ENCODE measurements at places on chromosomes 2 and 18.

DNA sequence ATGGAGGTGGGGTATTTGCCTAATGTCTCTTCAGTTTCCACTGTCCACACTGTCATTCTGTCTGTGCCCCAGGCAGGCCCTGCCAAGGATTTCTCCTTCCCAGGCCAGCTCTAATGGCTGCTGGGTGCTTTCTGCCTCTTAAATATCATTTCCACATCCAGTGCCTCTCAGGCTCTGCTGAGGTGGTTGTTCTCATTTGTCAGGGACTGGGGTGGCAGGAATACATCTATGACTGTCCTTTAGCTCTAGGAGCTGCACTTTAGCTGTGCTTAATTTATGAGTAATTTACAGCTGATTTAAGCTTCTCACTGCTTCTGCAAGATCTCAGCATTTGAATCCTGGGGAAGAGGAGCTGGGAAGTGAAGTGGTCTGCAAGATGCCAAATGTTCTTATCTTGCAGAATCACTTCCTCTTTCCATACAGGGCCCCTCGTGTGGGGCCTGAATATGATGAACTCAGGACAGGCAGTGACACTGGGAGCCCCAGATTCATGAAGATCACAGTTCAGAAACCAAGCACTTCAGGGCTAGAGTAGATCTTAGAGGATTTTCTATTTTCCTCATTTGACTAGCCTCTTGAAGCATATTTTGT lies 150.2 kb downstream of the FSHR start:
- no peak for DNase-seq

DNA sequence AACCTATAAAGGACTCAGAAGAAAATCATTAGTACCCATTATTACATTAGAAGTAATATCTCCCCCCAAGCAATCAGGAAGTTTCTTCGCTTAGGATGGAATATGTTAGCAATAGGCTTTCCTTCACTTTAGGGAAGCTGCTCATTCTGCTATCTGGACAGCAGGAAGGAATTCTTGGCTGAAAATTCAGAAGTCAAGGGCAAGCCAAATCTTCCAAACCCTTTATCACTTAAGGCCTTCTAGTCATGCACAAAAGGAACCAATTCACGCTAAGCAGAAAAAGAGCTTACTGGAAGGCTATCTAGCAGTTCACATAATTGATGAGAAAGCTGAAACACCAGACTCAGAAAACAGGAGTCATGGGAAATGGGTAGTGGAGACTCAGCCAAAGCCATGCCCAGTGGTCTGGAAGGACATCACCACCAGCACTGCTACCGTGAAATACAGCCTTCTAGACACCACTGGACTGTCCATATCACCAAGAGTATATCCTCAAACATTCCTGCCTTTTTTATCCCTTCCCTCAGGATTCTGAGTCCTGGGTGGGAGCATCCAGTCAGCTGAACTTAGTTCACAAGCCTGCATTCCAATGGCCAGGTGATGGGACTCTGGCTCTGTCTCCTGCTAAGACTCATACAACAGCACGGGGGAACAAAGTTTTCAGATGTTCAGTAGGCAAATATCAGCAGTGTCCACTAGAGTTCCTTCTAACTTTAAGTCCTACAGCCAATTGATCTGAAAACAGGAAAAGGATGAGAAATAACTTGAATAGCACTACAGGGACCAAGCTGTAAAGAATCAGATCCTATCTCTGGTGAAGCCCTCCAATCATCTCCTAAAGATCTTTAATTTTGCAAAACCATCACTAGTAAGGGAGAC lies 14.8 kb upstream of the ADAM17 start:
- DNase-seq, result no peak

DNA sequence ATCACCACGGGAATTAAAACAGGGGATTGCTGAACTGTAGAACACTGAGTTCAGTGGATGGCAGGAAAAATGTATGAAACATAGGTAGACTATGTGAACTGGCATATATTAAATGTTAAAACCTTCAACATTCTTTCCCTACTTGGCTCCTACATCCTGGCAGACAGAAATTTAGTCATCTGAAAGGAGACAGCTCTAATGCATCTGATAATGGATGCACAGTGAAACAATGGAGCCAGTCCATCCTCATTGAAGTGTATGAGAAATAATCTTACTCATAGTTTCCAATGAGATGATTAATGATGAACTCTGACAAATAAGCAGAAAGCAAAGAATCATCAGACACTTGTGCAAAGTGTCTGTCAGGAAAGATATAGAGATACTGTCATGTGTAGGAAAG lies 1629.7 kb upstream of the TMEFF2 start:
- DNase-seq, result no peak

GRCh38 chr2:109321570-109321969 lies 192.6 kb downstream of the SH3RF3 start:
- DNase-seq, result peak; percentile 17

GRCh38 chr18:11042247-11042646 lies 107.1 kb downstream of the PIEZO2 start:
- no peak for DNase-seq

DNA sequence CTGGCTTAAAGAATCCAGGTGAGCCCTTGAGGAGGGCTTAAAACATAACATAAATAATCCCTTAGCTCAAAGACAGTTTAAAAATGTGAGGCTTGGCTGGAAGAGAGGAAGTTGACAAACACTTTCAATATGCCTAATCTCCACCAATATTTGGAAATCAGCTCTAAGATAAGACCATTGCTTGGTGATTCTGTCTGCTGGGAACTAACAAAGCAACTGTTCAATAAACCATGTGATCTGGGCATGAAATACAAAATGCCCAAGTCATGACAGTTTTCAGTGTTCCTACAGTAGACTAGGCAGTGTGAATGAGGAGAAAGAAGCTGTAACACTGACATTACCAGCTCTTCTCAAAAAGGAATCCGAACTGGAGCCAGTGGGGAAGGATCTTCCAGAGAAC lies 10.7 kb downstream of the MFF start:
- DNase-seq, result no peak

DNA sequence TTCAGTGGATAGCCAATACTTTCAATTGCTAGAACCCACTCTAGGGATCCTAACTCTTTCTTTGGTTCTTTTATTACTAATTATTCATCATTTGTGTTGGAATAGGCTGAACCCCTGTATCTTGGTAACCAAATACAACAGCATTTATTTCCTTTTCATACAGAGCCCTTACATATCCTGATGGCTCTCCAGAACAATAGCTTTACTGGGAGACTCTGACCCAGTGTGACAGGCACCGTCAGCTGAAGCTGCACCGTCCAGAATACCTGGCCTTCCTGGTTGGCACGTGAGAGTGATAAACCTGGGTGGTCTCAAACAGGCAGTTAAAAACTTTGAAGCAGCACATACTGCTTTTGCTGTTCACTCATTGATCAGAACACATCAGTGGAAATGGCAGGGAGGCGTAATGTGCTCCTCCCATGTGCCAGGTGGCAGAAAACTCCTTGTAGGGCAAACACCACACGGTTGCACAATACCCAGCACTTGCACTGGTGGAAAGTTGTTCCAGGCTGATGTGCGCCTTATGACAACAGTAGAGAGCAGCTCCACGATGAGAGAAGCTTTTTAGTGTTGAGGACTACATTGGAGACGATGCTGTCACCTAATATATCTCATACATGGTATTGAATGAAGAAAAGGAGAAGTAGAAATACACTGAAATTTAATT lies 456.2 kb downstream of the PARD3B start:
- DNase-seq, result no peak

DNA sequence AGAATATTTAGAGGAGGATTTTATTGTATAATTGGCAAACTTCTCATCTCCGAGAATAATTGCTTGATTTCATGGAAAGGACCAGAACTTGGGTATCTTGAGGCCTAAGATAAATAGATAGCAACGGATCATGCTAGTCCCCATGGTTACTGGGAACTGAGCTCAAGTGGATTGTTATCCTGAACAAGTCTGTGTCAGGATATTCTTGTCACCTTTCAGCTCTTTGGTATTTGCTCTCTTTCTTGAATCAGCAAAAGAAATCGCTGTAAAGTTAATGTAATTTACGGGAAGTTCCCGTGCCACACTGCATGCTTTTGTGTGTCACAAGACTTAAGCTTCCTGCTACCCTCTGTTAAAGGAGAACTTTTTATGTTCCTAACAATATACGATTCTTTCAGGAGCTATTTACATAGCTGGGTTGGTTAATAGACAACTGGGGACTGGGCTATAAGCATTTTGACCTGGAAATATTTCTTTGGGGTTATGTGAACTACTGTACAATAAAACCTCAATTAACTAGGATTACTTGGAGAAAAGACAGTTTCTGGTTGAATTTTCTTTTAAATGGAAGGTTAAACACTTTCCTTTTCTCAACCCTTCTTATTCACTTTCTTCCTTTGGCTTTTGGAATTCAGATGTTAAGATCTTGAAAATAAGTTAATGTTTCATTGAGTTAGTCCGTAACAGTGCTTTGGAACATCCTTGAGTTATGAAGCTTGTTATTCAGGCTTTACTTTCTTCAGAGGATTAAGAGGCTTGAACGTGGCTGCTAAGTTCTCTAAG lies 151.2 kb downstream of the FMNL2 start:
- no peak for DNase-seq

GRCh38 chr2:158042245-158042644 lies 59.4 kb upstream of the UPP2 start:
- no peak for DNase-seq

GRCh38 chr18:228586-228985 lies 39.3 kb downstream of the THOC1 start:
- DNase-seq, result no peak

- DNase-seq, result no peak
Measured at GRCh38 chr18:31424383-31424988, 23.1 kb upstream of the DSG3 start.

- no peak for DNase-seq
Measured at GRCh38 chr2:216866515-216867095, 6.7 kb upstream of the TNP1 start.

DNA sequence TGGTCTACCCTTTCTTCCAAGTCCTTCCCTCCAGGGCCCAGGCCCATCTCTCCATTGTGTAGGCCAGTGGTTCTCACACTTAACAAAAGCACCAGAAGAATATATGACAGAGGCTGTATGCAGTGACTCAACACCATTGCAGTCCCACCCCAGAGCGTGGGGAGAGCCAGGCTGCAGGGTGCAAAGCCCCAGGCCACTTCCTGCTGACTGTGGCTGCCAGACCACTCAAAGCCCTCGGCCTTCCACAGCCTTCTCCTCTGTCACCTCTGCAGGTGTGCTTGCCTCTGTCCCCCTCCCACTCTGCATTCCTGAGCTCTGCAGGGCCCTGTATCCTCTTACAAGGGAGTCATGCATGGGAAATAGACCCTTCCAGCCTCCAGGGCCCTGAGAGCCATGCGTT lies 40.4 kb upstream of the ARHGEF4 start:
- DNase-seq, result no peak

DNA sequence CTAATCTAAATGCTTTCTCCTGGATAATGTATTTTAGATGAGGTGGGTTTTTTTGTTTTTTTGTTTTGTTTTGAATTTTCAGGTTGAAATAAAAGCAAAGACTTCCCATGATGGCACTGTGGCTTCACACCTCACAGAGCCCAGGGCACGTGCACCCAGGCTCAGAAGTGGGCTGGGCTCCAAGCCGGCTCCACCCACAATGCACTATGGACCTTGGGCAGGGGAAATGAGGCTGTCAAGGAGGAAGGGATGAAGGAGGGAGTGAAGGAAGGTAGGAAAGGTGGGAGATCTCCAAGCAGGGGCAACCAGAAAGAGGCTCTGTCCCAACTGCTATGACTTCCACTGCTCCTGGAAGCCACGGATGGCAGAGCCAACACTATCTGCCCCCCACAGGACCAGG lies 60.4 kb downstream of the BIN1 start:
- no peak for DNase-seq

- no peak for DNase-seq
Measured at GRCh38 chr18:54173980-54174630, 50.4 kb downstream of the MBD2 start.

- DNase-seq, result no peak
Measured at GRCh38 chr18:66826211-66826610, 222.3 kb upstream of the CDH19 start.
